CD14-positive monocyte (primary cell): ENCODE measurements at places on chromosomes 4 and X. TPM values are rescaled to one million over a fixed set of nuclear protein-coding genes. Genes with fewer than 3 reads are reported as not detected.
A peak's percentile ranks its signal among the peaks of the same experiment; 100 is the strongest.

The CLNK gene
- not detected in 2 replicates for polyA plus RNA-seq

The CYLC1 gene
- polyA plus RNA-seq, result not detected

The PNMA6F gene
- not detected for polyA plus RNA-seq

The CXCL5 gene
- not detected for polyA plus RNA-seq

The LONRF3 gene
- 1.6 TPM for polyA plus RNA-seq

The DCK gene
- 47.3 TPM for polyA plus RNA-seq

GRCh38 chrX:97474933-97475332, 591.2 kb downstream of the RPA4 start:
- no peak for DNase-seq
- H3K36me3 ChIP-seq, result no peaks in the 10 kb centered on the region
- no peaks in the 10 kb centered on the region for H3K27me3 ChIP-seq

DNA sequence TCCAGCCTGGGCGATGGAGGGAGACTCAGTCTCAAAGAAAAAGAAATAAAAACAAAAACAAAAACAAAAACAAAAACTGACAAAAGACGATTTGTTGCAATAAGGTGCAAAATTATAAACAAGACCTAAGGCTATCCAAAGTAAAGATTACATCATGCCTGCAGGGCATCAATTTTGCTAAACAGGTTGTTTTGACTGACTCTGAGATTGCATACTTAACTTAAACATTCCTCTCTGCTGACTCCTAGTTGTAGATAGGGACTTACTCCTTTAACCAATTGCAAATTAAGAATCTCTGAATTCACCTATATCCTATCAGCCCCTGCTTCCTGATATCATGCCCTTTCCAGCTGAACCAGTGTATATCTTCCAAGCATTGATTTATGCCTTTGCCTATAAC, 2687.3 kb downstream of the PCDH7 start:
- DNase-seq, result no peak
- H3K27me3 ChIP-seq, result no peaks in the 10 kb centered on the region
- no peak overlapping the region for H3K4me3 ChIP-seq
- H3K36me3 ChIP-seq, result no peaks in the 10 kb centered on the region
- no peaks in the 10 kb centered on the region for H3K4me1 ChIP-seq

DNA sequence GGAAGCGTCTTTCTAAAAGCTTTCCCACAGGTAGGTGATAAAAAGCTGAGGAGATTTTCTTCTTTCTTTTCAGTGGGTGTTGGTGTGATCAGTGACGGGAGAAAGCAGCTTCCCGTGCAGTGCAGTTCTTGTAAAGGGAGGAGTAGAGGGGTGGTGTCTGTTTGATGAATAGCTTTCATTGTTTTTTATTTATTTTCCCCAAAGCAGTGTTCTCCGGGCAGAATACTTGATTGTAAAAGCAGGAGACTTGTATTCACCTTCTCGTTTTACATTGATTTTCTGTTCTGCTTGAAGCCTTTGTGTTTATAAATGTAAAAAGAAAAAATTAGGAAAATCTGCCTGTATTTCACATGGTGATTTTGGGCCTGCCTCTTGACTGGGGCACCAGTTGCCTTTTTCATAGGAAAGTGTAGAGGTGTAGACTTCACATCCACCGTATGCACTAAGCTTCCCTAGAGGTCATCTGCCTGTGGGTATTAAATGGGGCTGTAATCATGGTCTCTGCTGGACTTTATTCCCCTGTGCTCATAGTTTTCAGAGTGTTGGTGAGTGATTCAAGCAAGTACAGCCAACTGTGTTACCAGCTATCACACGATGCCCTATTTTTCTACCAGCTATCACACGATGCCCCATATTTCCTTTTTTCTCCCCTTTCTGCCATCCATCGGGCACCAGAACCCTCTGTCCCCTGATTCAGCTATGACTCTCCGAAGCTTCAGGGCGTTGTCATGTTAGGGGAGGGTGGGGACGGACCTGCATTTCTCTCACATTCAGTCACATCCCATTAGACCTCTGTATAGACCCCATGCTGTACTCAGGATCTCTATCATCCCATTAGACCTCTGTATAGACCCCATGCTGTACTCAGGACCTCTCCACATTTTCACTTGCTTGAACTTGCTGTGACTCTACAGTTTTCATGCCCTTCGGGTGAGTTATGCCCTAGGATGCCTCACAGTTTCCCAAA, 526.5 kb downstream of the TRIML1 start:
- H3K4me1 ChIP-seq, result no peaks in the 10 kb centered on the region
- H3K4me3 ChIP-seq, result no peak overlapping the region
- H3K27ac ChIP-seq, result no peak overlapping the region
- DNase-seq, result no peak
- H3K27me3 ChIP-seq, result no peaks in the 10 kb centered on the region

DNA sequence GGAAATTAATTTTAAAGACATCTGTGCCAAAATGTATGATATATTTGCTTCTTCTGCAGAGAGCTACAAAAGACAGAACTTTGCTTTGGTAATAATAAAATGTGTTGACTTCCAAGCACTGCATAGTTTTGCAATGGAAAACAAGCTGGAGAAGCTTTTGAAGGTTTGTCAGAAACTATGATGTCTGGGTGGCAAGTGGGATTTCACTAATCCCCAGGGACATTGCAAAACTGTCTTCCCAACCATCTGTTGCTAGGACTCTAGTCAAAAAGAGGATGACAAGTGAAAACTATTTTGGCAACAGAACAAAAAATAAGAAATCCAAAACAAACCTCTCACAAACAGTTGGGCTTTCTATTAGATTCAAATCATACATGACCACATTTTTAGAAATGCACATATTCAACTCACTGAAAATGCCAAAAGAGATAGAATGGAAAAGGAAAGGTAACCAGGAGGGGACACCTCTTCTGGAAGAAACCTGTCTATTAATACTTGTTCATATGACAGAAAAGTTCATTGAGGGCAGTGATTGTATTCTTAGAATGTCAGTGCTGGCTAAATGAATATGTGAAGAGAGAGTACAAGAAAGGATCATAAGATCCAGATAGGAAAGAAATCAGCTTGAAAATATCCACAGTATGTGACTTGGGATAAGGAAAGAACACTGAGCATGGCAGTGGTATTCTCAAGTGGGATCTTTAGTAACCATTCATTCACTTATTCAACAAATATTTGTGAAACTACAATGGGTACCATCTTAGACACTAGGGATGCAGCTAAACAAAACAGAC, 228.0 kb downstream of the RASL11B start:
- no peaks in the 10 kb centered on the region for H3K27me3 ChIP-seq
- H3K4me3 ChIP-seq, result no peak overlapping the region
- no peak for DNase-seq
- no peak overlapping the region for H3K27ac ChIP-seq
- H3K4me1 ChIP-seq, result no peaks in the 10 kb centered on the region

GRCh38 chrX:13144927-13145655, 100.7 kb upstream of the FAM9C start:
- H3K27me3 ChIP-seq, result peaks cover 14% of the 10 kb centered on the region
- H3K27ac ChIP-seq, result no peak overlapping the region
- no peak for DNase-seq

- no peak overlapping the region for H3K4me3 ChIP-seq
- no peaks in the 10 kb centered on the region for H3K27me3 ChIP-seq
- DNase-seq, result no peak
- no peaks in the 10 kb centered on the region for H3K4me1 ChIP-seq
- H3K36me3 ChIP-seq, result no peaks in the 10 kb centered on the region
Observed at GRCh38 chr4:144204431-144204830, 63.9 kb upstream of the GYPA start.

DNA sequence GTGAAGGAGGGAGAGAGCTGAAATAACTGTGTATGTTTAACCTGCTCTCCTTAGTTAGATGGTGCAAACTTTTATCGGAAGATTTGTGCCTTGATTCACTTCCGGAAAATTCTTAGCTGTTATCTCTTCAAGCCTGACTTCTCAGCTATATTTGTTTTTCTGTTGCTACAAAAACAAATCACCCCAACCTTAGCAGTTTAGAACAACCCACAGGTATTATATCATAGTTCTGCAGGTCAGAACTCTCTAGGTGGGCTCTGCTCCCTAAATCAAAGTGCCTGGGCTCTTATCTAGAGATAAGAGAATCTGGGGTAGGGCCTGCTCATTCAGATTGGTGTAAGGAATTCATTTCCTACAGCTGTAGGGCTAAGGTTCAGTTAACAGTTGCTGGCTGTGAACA, 15.1 kb upstream of the CEP135 start:
- no peaks in the 10 kb centered on the region for H3K36me3 ChIP-seq
- no peak overlapping the region for H3K4me3 ChIP-seq
- no peak overlapping the region for H3K27ac ChIP-seq
- no peaks in the 10 kb centered on the region for H3K27me3 ChIP-seq

GRCh38 chr4:67151376-67152343, 393.6 kb downstream of the CENPC start:
- no peak for DNase-seq
- no peak overlapping the region for H3K27ac ChIP-seq
- no peaks in the 10 kb centered on the region for H3K36me3 ChIP-seq
- H3K4me3 ChIP-seq, result no peak overlapping the region
- no peaks in the 10 kb centered on the region for H3K27me3 ChIP-seq
- H3K4me1 ChIP-seq, result no peaks in the 10 kb centered on the region

DNA sequence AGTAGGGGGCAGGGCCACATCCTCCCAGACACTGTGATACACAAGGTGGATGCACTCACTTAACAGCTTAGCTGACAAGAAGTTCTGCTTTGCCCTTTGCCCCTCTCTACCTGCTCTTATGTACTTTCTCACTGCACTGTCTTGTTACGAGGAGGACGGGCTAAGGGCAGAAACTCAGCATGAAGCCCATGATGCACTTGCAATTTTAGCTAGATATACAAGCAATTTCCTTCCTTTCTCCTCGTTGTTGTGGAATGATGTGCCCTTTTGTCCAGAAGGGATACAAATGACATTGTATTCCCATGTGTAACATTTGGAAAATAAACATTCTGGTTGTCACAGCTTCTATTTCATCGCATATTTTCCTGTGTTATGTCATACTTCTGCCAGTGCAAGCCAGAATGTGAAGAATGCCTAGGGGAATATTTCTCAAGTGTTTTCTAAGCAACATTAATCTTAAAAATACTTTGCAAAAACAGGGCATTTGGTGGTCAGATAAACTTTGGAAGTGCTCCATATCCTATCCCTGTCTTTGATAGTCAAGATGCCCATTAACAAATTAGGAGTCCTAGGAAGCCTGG, 47.2 kb downstream of the MAOA start:
- no peak for DNase-seq
- no peak overlapping the region for H3K27ac ChIP-seq
- no peaks in the 10 kb centered on the region for H3K27me3 ChIP-seq
- H3K4me1 ChIP-seq, result no peaks in the 10 kb centered on the region
- no peaks in the 10 kb centered on the region for H3K36me3 ChIP-seq

DNA sequence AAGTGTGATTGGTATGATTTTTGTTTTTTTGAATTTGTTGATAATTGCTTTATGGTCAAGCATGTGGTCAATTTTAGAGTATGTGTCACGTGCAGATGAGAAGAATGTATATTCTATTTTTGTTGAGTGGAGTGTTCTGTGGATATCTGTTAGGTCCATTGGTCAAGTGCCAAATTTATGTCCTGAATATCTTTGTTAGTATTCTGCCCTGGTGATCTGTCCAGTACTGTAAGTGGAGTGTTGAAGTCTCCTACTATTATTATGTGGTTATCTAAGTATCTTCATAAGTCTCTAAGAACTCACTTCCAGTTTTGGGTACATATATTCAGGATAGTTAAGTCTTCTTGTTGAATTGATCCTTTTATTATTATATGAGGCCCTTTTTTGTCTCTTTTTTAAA, 372.9 kb upstream of the MAOA start:
- no peaks in the 10 kb centered on the region for H3K36me3 ChIP-seq
- no peaks in the 10 kb centered on the region for H3K4me1 ChIP-seq
- no peaks in the 10 kb centered on the region for H3K27me3 ChIP-seq
- H3K27ac ChIP-seq, result no peak overlapping the region

- no peaks in the 10 kb centered on the region for H3K4me1 ChIP-seq
- DNase-seq, result no peak
- no peaks in the 10 kb centered on the region for H3K36me3 ChIP-seq
- no peak overlapping the region for H3K27ac ChIP-seq
- no peak overlapping the region for H3K4me3 ChIP-seq
- no peaks in the 10 kb centered on the region for H3K27me3 ChIP-seq
Observed at GRCh38 chrX:133306316-133306715, 88.2 kb upstream of the TFDP3 start.

GRCh38 chr4:77699731-77700210, 94.2 kb downstream of the CXCL13 start:
- no peak overlapping the region for H3K4me3 ChIP-seq
- H3K27ac ChIP-seq, result no peak overlapping the region
- H3K4me1 ChIP-seq, result no peaks in the 10 kb centered on the region
- H3K27me3 ChIP-seq, result no peaks in the 10 kb centered on the region
- H3K36me3 ChIP-seq, result no peaks in the 10 kb centered on the region
- DNase-seq, result no peak

- no peaks in the 10 kb centered on the region for H3K4me1 ChIP-seq
- no peaks in the 10 kb centered on the region for H3K27me3 ChIP-seq
- H3K4me3 ChIP-seq, result no peak overlapping the region
- no peak overlapping the region for H3K27ac ChIP-seq
Observed at GRCh38 chr4:82630079-82630478, 68.3 kb upstream of the TMEM150C start.

DNA sequence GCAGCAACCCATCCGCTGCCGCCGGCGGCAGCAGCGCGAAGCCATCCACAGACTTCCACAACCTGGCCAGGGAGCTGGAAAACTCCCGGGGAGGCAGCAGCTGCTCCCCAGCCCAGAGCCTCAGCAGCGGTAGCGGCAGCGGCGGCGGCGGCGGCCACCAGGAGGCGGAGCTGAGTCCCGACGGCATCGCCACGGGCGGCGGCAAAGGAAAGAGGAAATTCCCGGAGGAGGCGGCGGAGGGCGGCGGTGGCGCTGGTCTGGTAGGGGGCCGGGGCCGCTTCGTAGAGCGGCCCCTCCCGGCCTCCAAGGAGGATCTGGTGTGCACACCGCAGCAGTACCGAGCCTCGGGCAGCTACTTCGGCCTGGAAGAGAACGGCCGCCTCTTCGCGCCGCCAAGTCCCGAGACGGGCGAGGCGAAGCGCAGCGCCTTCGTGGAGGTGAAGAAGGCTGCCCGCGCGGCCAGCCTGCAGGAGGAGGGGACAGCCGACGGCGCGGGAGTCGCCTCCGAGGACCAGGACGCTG, 4.9 kb downstream of the PRDM8 start:
- peak overlapping the region; percentile 79 for H3K4me3 ChIP-seq
- H3K4me1 ChIP-seq, result peaks cover 22% of the 10 kb centered on the region
- H3K27me3 ChIP-seq, result peaks cover 68% of the 10 kb centered on the region
- DNase-seq, result peak; percentile 61
- H3K27ac ChIP-seq, result no peak overlapping the region
- no peaks in the 10 kb centered on the region for H3K36me3 ChIP-seq

DNA sequence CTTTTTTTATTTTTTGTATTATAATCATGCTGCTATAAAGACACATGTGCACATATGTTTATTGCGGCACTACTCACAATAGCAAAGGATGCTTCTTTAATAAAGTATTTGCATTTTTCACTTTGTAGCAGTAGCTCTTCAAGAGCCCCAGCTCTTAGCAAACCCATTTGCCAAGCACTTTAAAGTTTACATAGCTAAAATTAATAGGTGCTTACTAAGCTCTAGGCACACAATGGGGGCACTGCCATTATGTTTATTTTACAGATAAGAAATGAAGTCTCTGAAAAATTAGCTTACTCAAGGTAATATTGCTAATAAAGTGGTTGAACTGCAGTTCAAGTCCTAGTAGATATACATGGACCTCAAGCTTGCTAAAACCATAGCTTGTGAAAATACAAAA, 230.3 kb upstream of the ARHGAP24 start:
- H3K36me3 ChIP-seq, result no peaks in the 10 kb centered on the region
- no peak for DNase-seq
- no peak overlapping the region for H3K4me3 ChIP-seq
- H3K27me3 ChIP-seq, result no peaks in the 10 kb centered on the region
- H3K27ac ChIP-seq, result no peak overlapping the region
- no peaks in the 10 kb centered on the region for H3K4me1 ChIP-seq

- no peak overlapping the region for H3K4me3 ChIP-seq
- H3K36me3 ChIP-seq, result no peaks in the 10 kb centered on the region
- H3K27ac ChIP-seq, result no peak overlapping the region
- no peak for DNase-seq
- no peaks in the 10 kb centered on the region for H3K4me1 ChIP-seq
Observed at GRCh38 chr4:91031761-91032160, 904.6 kb downstream of the CCSER1 start.
